Calu3 (cell line): ENCODE measurements at places on chromosomes 11 and 22. TPM values are rescaled to one million over a fixed set of nuclear protein-coding genes. Genes with fewer than 3 reads are reported as not detected.

The ZNF280B gene
- 4.0 and 4.6 TPM in 2 replicates for total RNA-seq

The KDM4D gene
- 0.68 and 1.2 TPM in 2 replicates for total RNA-seq

The INS gene
- not detected in 2 replicates for total RNA-seq

The CLTCL1 gene
- total RNA-seq: 2.9 and 4.4 TPM in 2 replicates

The ANGPTL5 gene
- not detected in 2 replicates for total RNA-seq

The KRTAP5-1 gene
- total RNA-seq: not detected in 2 replicates

The SNX32 gene
- total RNA-seq: not detected in 2 replicates

The CYTH4 gene
- total RNA-seq: 0.38 and 0.59 TPM in 2 replicates

The RFPL3 gene
- not detected in 2 replicates for total RNA-seq

The IRF7 gene
- total RNA-seq: 48.7 and 93.5 TPM in 2 replicates

The NAGA gene
- 24.3 and 27.2 TPM in 2 replicates for total RNA-seq

The HYLS1 gene
- 2.0 and 2.1 TPM in 2 replicates for total RNA-seq

The KCNE3 gene
- 1.5 and 3.8 TPM in 2 replicates for total RNA-seq

The BTG4 gene
- total RNA-seq: not detected in 2 replicates

The MYH9 gene
- total RNA-seq: 526 and 606 TPM in 2 replicates

The KRTAP5-10 gene
- total RNA-seq: not detected in 2 replicates

DNA sequence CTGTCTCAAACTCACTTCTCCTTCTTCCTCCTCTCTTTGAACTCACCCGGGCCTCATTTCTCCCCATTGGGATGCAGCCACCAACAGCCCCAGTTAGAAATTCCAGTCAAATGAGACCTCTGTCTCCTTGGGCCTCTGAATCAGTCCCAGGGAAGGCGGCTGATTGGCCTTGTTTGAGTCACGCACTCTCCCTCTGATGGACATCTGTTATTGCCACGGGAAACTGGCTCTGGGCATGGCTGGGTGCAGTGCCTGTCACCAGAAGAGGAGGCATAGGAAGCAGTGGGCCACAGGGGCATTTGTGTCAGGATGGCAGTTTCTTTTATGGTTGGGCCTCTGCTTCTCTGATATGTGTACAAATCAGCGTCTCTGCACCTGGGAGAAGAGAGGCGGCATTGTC lies 9.6 kb upstream of the WNT11 start:
- DNase-seq: no peak

DNA sequence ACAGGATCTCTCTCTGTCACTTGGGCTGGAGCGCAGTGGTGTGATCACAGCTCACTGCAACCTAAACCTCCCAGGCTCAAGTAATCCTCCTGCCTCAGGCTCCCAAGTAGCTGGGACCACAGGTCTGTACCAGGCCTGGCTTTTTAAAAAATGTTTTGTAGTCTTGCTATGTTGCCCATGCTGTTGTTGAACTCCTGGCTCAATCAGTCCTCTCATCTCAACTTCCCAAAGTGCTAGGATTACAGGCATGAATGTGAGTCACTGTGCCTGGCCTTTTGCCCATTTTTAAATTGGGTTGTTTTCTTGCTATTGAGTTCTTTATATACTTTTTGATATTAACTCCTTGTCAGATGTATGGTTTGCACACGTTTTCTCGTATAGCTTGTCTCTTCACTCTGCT lies 33.0 kb upstream of the PITPNB start:
- DNase-seq: no peak

DNA sequence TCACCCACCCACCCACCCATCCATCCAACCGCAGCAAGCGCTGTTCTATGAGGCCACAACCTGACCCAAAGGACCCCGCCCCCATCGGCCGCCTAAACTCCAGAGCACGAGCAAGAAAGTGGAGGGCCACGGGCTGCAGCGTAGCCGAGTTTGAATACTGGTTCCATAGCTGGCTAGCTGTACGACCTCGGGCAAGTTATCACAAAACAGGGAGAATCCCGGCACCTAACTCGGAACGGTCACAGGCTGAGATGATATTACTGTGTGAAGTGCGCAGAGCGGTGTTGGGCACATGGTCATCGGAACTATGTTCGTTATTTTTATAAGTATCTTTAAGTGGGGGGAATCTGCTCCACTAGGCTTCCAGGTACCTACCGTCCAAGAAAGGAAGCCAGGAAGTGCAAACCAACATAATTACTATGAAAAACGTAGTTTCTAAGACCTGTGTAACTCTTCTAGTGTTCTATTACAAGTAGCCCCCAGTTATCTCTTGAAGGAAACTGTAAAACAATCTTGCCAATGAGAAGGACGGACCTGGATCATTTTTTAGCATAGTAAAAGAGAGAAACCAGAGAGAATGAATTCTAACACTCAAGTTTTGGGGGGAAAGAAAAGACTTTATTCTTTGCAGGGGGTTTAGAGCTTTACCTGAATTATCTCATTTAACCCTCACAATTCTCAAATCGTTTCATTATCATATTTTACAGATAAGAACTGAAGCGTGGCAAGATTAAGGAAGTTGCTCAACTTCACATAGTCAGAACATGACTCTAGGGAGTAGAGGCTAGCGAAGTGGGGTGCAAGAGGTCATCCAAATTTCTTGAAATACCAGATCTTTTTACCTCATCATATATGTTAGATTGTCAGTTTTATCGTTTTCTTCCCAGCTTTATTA lies 663 bp upstream of the BUD13 start:
- no peak for DNase-seq

DNA sequence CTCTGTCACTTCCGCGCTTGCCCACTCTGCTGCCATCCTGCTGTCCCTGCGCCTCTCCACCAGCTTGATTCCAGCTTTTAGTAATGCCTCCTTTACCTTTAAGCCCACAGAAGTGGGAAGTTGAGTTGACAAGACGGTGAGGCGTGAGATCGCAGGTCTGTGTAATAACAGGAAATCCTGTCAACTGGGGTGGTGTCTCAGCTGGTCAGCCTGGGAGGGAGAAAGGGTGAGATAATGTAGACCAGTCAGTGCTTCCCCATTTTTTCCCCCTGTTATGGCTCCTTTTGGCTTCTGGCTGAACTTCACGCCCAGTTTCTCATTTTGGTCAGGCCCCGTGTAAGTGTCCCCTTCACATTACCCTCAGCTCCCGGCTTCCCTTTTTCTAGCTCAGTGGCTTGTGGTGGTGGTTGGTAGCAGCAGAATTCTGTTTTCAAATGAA lies 98.9 kb downstream of the TRAF6 start:
- no peak for DNase-seq

- DNase-seq: no peak
Measured at GRCh38 chr11:18193010-18193409, 20.4 kb downstream of the MRGPRX4 start.

- DNase-seq: no peak
Measured at GRCh38 chr11:58127350-58127749, 2.0 kb upstream of the OR9I1 start.

DNA sequence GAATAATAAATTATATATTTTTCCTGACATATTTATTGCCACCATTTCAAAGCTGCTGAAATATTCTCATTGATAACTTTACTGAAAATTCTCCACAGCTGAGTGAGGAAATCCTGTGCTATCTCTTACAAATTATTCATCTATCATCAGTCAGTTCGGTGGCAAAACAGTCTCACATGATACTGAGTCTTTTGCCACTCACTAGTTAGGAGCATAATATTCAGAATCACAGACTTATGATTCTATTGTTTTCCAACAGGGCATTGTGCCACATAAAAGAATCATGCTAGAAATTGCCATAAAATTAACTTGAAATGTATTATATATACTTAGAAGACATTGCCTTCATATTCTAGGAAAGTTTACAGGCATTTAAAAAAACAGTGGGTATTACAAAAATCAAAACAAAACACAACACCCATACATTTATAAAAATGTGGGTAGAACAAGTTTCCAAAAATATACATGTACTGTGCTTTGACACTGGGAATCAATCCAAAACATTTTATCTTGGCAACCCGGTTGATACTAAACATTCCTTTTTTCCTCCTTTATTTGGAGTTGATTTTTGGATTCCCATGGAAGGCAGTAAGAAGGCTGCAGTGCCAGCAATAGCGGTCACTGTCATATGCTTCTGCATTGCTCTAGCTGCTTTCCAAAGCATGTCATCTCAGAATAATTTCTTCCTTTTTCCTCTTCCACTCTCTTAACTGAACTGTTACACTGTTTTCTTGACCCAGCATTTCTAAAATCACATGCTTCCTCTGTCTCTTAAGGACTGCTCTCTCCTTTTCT lies 42.5 kb downstream of the ATG16L2 start:
- DNase-seq: no peak

- peak; percentile 85 for DNase-seq
Measured at GRCh38 chr11:63813035-63813562, at the start of gene SPINDOC. Gene SPINDOC (plus strand): TSS chr11:63813456. CDS start chr11:63813687, 231 bp downstream.

- peak; percentile 48 for DNase-seq
Measured at GRCh38 chr11:130131961-130132850, 27.4 kb upstream of the ST14 start.

- DNase-seq: no peak
Measured at GRCh38 chr11:125773516-125773915, 5.1 kb downstream of the PATE2 start.

- DNase-seq: no peak
Measured at GRCh38 chr11:117176186-117176585, 2.4 kb upstream of the SIDT2 start.

- DNase-seq: no peak
Measured at GRCh38 chr11:64624883-64625481, 34.0 kb downstream of the SLC22A12 start.

DNA sequence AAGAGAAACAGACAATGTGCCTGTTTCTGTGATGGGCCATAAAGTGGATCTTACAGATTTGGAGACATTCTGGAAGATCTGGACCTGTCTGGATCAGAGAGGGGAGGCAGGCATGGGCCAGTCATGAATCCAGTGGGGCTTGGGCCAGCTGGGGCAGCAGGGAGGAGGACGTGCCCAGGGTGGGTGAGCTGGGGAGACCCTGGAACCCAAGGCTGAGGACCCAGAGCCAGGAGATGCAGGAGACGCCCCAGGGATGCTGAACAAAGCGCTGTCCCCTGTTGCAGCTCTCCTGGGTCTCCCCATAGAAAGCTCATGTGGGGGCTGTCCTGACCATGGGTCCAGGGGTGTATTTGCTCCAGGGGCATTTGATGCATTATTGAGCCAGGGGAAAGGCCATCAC lies 1.5 kb upstream of the APOBEC3A start:
- no peak for DNase-seq

DNA sequence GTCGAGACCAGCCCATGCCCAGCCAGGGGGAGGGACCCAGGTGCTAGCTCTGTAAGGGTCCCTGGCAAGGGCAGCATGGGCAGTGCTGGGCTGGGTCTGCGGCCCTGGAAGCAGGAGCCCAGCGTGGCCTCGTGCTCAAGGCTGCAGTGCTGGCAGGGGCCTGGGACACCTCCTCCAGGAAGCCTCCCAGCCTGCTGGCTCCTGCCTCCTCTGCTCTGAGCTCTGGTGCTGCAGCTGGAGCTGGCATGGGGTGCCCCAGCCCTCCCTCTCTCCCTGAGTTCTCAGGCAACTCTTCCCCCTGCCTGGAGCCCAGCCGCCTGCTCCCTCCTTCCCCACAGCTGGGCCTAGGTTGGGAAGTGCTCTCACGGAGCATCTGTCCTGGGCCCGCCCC lies 6.8 kb downstream of the INS start:
- DNase-seq: no peak

DNA sequence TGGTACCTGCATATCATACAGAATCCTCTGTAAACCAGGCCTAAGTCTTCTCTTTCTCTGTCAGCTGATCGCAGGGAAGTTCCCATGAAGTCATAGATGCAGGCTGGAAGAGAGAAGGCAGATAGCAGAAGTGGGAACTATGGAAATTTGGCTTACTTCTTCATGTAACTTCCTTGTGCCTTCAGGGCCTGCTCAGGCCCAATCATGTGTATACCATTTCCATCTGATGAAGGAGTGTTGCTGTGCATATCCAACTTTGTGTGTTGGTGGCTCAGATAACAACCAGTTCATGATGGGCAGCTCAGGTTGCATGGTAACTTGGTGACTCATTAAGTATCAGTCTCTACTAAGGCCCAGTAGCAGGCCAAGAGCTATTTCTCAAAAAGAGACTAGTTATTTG lies 53.1 kb upstream of the CEP295 start:
- DNase-seq: no peak

GRCh38 chr22:24521791-24522245 lies 26.7 kb downstream of the UPB1 start:
- peak; percentile 73 for DNase-seq

- DNase-seq: no peak
Measured at GRCh38 chr11:68322052-68322430, 9.7 kb downstream of the LRP5 start.

- DNase-seq: peak; percentile 26
Measured at GRCh38 chr22:24996420-24996952, 44.0 kb downstream of the KIAA1671 start.

DNA sequence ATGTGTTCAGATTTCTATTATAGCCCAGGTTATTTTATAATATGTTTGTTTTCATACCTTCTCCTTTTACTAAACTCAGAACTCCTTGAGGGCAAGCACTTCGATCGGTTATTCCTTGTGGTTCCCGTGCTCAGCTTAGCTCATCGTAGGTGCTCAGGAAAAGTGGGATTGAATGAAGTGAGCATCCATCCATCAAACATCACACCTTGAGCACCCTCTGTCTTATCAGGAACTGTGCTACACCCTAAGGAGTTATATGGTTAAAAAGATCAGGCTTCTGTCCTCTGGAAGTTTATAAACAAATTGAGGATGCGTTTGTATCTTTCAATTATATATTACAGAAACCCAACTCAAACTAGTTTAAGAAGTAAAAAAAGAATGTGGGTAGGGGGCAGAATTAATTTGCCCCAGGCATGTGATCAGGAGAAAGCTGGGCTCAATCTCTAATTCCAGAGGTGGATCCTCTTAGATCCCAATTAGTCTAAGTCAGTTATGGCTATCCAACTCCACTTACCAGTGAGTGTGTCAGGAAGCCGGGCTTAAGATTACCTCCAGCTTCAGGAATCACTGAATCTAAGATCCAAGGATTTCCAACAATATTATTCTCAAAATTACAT lies 59.9 kb upstream of the RRAS2 start:
- no peak for DNase-seq

DNA sequence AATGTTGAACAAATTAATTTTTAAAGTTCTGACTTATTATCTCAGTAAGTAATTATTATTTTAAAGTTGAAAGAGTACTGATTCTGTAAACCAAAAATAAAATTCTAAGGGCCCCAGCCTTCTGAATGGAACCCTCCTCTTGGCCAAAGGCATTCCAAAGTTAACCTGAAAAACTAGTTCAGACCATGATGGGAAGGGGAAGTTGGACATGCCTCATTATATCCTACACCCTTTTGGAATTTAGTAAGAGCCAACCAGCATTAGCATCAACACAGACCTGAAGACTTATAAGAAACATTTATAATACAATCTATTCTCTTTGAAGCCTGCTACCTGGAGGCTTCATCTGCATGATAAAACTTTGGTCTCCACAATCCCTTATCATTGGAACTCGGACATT lies 18.9 kb downstream of the LGR4 start:
- no peak for DNase-seq

DNA sequence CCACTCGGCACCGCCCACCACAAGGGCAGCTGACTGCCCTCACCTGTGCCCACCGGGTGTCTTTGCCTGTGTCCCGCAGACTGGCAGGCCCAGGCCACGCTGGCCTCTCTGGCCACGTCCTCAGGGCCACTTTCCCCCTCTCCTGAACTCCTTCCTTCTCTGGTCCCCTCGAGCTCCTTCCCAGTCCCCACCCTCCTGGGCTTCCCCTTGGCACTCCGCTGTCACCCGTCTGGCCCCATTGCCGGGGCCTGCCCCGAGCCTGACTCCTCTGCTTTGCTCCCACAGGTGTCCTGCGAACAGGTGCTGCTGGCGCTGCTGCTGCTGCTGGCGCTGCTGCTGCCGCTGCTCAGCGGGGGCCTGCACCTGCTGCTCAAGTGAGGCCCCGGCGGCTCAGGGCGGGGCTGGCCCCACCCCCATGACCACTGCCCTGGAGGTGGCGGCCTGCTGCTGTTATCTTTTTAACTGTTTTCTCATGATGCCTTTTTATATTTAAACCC lies 14.2 kb downstream of the MCAT start:
- peak; percentile 75 for DNase-seq

GRCh38 chr11:121414141-121414913 lies 37.8 kb upstream of the SORL1 start:
- DNase-seq: no peak
